ENCODE measurements at places on chromosomes 11 and 22. TPM values are rescaled to one million over a fixed set of nuclear protein-coding genes. Genes with fewer than 3 reads are reported as not detected.

HEPACAM gene
- not detected for total RNA-seq

SFI1 gene
- total RNA-seq = 136 TPM

C11orf42 gene
- not detected for total RNA-seq

LYVE1 gene
- not detected for total RNA-seq

PAX6 gene
- not detected for total RNA-seq

MMP3 gene
- not detected for total RNA-seq

UCP3 gene
- total RNA-seq = 2.9 TPM

PAFAH1B2 gene
- 60.0 TPM for total RNA-seq

OR4A16 gene
- total RNA-seq = not detected

SLC37A2 gene
- 0.68 TPM for total RNA-seq

CREB3L1 gene
- not detected for total RNA-seq

MAP6 gene
- not detected for total RNA-seq

TENM4 gene
- total RNA-seq = not detected

CRACR2B gene
- total RNA-seq = 17.2 TPM

KRTAP5-8 gene
- not detected for total RNA-seq

ELMOD1 gene
- total RNA-seq = not detected

NXPE2 gene
- not detected for total RNA-seq

CRYBB2 gene
- not detected for total RNA-seq

FGF4 gene
- not detected for total RNA-seq

ENDOD1 gene
- total RNA-seq = 23.4 TPM

CCDC188 gene
- not detected for total RNA-seq

SMC1B gene
- total RNA-seq = 2.1 TPM

LGALS12 gene
- total RNA-seq = not detected

MFRP gene
- not detected for total RNA-seq

TBX10 gene
- total RNA-seq = not detected

KCNJ11 gene
- 5.7 TPM for total RNA-seq

DDTL gene
- total RNA-seq = not detected

All from activated CD8-positive, alpha-beta T cell treated with anti-CD3 and anti-CD28 coated beads, Interleukin-2, amount 10 ng/mL, durations not matched to agents 7 days and 5 days (primary cell).